ENCODE measurements at places on chromosomes 16 and 17. TPM values are rescaled to one million over a fixed set of nuclear protein-coding genes. Genes with fewer than 3 reads are reported as not detected.

KRTAP2-2 gene
- total RNA-seq, result not detected

CNEP1R1 gene
- total RNA-seq, result 24.0 TPM

TBX4 gene
- total RNA-seq, result 6.8 TPM

AFMID gene
- 42.8 TPM for total RNA-seq

SP6 gene
- 0.17 TPM for total RNA-seq

SMPD3 gene
- total RNA-seq, result 0.33 TPM

SLC38A7 gene
- 26.6 TPM for total RNA-seq

MYADML2 gene
- total RNA-seq, result not detected

FAHD1 gene
- 82.9 TPM for total RNA-seq

ALDH3A1 gene
- total RNA-seq, result 1.6 TPM

KCNH4 gene
- under 0.01 TPM for total RNA-seq

CLEC3A gene
- total RNA-seq, result not detected

PRAC2 gene
- not detected for total RNA-seq

KRT33B gene
- not detected for total RNA-seq

CENPV gene
- total RNA-seq, result 6.9 TPM

FBXW10B gene
- total RNA-seq, result 0.15 TPM

CCL8 gene
- 1.2 TPM for total RNA-seq

BEAN1 gene
- not detected for total RNA-seq

CD7 gene
- 0.66 TPM for total RNA-seq

Data from smooth muscle cell of trachea (primary cell).